Stimulated activated CD8-positive, alpha-beta memory T cell treated with anti-CD3 and anti-CD28 coated beads, Interleukin-2, amount 100 ng/mL, for 1 hour (primary cell): ENCODE measurements at places on chromosomes 12 and 14.

DNA sequence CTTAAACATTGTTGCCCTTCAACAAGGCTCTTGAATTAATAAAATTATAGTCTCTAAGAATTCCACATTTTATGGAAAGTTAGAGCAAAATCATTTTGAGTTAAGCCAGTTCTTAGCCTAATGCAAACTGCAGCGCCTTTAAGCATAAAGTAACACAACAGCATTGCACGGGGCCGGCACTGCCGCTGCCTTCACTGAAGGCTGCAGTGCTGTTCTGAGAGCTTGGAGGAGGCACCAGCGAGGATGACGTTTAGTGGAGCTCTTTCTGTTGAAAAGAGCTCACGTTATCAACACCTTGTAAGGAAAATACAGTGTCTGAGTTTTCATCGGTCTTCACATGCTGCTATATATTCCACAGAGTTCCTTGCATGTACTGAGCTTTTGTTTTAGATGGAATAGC, 38.3 kb upstream of the DYNC1H1 start:
- DNase-seq = no peak

GRCh38 chr12:50022903-50023302, 2.4 kb downstream of the RACGAP1 start:
- no peak for DNase-seq

GRCh38 chr14:102817942-102818940, 41.0 kb downstream of the TRAF3 start:
- no peak for DNase-seq

DNA sequence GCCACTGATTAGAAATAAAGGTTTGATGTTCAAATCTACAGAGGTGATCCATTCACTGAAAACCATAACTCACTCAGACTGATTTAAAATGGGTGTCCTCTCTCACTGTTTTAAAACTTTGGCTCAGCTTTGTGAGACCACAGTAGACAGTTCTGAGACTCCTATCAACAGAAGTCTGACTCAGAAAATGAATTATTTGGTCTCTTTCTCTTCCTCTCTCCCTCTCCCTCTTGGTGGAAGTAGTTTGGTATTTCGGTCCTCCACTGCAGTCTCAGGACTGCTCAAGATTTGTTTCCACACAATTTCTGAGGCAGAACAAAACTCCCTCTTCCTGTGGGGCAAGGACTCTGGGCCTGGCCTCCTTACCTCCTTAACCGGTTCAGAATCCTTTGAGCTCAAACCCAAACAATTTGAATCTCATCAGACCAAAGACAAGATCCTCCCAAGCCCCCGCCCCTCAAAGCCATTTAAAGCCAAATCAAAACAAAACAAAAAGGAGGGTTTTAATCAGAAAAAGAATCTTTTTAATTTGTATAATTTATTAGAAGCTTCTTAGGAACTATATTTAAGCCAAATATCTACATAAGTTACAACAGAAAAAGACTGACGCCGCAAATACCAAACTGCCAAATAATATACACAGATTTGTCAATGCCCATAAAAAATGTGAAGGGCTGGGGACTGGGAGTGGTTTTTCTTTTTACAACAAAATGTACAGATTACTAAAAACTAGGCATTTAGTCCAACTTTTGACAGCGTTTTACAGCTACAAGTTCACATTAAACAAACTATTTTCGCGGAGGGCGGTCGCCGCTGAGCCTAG, 3.9 kb downstream of the NKX2-1 start:
- DNase-seq = no peak

- no peak for DNase-seq
Observed at GRCh38 chr12:47876440-47876960, 28.3 kb downstream of the VDR start.

DNA sequence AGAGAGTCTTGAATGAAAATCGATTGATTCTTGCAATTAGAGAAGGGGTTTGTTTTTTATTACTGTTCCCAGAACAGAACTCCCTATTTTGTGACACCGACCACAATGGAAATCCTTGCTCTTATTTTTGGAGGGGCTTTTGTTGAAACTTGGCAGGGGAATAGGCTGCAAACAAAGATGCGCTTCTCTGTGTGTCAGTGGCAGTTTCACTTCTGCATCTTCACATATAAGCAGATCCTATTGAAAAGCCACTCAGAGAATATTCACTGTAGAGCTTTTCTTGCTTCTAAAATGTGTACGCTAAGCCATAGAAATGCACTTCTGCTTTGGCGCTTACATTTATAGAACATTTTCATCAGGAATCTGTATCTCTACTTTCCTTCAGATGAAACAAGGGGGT, 1822.4 kb upstream of the SEL1L start:
- no peak for DNase-seq

- DNase-seq = no peak
Observed at GRCh38 chr12:94560431-94561221, 89.7 kb downstream of the TMCC3 start.

- no peak for DNase-seq
Observed at GRCh38 chr12:11725686-11726085, 76.2 kb downstream of the ETV6 start.

DNA sequence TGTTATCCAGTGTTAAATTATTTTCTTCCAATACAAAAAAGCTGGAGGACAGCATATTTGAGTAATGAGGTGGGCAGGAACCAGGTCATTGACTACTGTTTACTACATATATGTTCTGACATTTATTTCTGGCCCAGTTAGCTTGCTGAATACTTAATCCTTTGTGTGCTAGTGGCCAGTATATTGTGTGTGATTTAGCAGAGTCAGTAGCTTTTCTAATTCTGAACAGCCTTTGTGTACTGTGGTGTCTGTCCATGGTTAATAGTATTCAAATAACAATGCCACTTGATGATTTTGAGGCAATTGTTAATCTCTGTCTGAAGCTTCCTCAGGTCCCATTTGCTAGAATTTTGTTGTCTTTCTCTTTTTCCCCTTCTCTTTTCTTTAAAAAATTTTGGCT, 286.5 kb upstream of the E2F7 start:
- DNase-seq = no peak
